ENCODE measurements at places on chromosomes 3 and 15.

- DNase-seq: no peak
Observed at GRCh38 chr3:173583496-173583895, 186.0 kb downstream of the NLGN1 start.

DNA sequence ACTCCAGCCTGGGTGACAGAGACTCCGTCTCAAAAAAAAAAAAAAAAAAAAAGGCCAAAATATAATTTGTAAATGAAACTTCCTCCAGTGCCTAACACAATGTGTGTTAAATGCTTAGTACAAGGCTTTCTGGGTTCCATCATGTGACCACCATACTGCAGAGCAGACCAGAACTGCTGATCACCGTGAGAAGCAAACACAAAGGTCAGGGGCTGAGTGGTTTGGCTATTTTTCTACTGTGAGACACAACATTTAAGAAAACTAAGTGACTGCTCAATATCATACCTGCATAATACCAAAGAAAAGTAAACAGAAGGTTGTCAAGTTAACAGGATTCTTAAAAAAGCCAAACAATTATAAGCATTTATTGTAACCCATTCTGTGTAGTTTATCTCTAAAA, 13.2 kb downstream of the ABCC5 start:
- no peak for DNase-seq

DNA sequence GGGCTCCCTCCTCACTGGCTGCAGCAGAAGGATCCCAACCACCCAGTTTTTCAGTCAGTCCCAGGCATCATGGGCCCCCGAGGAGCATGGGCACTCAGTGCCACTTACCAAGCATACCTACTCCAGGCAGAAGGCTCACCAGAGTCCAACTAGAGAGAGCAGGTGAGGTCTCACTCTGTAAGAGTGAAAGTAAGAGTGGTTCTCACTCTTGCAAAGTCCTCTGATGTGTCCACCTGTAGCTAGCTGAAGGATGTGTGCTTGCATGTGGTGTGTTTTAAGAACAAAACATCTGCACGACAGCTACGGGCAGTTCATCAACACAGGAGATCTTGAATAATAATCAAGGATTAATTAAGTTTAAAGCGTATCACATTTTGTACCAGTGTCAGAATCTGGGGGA, 49.7 kb downstream of the CCK start:
- DNase-seq: no peak

DNA sequence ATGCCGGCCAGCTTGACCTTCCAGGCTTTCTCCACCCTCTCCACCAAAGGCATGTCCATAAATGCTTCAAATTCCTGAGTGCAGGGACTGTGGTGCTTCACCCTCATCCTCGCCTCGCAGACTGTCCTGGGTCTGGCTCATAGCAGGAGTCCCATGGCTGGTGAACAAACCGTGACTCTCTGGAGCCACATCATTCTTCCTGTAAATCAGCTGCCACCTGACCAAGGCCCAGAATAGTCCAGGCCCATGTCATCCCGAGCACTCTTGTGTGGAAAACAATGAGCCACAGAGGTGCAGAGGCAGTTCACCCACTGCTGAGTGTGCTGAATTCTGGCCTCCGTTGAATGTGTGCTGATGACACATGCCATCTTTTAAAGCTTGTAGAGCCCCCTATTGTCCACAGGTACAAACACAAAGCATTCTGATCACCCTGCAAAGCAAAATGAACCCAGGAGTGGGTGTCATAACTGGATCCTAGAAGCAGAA, 68.6 kb downstream of the ABHD5 start:
- peak; percentile 32 for DNase-seq

Measured in hematopoietic multipotent progenitor cell treated with erythropoietin and hydrocortisone succinate and interleukin-3 and kit ligand, for 8 days (in vitro differentiated cells).